ENCODE measurements at places on chromosomes 12 and 14.
A peak's percentile ranks its signal among the peaks of the same experiment; 100 is the strongest.

- DNase-seq: peak; percentile 8
These were observed 51.6 kb downstream of the MVK start for GRCh38 chr12:109625131-109625559.

DNA sequence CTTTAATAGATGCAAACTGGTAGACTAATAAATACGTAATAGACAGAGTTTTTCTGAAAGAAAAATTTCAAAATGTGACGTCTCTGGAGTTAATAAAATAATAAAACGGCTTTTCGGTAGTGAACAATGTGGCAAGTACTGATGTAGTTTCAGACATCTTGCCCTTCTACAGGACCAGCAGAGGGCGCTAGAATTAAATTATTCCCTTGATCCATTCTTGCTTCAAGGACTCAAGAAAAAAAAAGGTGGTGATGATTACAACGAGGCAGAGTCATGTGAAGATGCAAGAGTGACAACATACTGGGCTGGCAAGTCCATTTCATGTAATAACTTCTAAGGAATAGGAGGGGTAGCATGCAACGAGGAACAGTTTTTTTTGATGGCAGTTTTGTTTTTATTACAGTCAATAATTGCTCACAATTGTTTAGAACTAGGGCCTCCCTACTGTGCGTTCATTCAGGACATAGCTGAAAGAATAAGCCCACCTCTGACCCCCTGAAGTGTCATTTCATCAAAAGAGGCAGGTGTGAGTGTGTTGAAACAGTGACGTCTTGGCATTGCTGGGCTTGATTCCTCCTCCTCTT, 101.0 kb upstream of the GZMB start:
- peak; percentile 79 for DNase-seq

DNA sequence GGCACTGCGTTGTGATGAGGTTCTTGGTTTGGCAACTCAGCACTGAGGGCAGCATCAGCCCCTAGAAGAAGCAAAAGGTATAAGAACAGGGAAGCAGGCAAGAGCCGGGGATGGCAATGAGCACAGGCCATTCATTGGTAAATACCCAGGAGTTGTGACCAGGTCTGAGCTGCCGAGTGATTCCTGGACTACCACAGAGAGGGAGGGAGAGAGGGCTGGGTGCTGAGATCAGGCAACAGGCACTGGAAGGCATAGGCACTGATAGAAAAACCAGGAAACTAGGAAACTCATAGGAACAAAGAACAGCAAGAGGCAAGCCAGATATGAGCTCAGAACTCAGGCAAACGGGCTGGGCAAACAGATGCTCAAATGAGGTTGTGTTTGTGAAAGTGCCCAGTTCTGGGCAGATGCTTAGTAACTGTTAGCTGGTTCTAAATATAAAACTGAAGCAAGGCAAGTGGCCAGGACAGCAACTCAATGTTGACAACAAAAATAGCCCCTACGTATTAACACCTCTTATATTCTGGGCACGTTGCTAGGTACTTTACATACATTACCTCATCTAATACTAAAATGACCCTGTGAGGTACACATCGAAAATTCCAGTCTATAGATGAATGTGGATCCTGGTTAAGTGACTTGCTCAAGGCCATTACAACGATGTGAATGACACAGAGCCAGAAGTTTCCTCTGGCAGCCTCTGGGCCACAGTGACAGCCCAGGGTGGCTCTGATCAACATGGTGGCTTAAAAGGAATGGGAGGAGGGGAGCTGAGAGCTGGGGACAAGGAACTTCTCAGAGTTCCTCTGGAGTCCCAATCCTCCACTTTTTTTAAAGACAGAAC, 121.1 kb downstream of the PRMT8 start:
- no peak for DNase-seq

GRCh38 chr12:77816196-77816595, 14.5 kb upstream of the NAV3 start:
- DNase-seq: no peak

DNA sequence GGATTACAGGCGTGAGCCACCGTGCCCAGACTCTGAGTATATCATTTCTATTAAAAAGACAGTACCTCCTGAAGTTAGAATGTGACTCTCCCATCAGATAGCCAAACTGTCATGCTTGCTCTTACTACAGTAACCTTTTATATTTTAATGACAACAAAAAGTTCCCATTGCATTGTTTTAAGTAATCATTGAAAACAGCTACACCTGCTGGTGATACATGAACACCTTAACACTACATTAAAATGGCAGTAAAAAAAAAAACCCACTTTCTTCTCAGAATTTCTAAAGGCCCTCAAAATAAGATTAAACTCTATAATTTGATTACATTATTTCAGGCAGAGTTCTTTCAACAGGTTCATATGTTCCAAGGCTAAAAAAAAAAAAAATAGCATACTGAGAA, 76.7 kb downstream of the SH2B3 start:
- DNase-seq: no peak

DNA sequence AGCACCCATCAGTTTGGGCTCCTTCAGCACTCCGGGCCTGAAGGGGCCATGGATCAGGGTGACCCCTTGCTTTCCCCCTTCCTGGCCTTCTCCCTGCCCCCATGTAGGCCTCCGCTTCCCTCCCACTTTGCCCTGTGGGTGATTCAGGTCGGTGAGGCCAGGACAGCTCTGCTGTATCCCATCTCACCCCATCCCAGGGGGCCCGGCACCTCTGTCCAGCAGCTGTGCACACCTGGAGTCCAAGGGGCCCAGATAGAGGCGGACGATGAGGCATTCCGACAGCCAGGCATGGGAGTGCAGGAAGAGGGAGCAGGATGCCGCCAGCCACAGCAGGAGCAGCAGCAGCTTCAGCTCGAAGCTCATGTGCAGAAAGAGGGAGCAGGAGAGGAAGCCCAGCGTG, 11.4 kb downstream of the LTB4R start:
- no peak for DNase-seq

GRCh38 chr14:56742391-56742878, 67.8 kb downstream of the OTX2 start:
- no peak for DNase-seq

DNA sequence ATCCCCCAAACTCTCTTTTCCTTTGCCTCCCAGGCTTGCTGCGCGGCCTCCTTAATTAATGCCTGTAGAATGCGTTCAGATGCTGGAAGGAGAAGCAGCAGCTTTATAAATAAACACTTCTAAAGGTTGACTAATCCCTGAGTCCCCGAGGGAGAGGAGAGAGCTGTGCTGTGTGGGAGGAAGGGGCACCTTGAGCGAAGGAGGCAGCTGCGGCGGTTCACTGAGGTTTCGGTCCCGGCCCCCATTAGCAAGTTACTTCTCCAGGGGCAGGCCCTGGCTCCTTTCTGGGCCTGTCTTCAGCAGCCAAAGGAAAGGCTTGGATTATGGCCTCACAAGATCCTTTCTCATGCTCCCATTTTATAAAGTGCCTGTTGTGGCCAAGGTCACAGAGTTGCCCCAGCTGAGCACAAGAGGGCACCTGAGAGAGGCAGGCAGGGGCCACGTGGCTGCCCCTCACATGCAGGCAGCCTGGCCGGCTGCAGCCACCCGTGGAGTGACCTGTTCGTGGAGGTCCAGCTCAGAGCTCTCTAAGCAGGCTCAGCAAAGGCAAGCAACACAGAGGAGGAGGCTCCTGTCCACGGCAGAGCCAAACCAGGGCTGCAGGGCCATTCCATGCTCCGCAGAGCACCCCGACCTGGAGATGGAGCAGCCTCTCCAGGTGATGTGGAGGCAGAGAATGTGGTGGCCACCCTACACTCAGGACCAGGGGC, 15.0 kb upstream of the CACNA2D4 start:
- peak; percentile 13 for DNase-seq

DNA sequence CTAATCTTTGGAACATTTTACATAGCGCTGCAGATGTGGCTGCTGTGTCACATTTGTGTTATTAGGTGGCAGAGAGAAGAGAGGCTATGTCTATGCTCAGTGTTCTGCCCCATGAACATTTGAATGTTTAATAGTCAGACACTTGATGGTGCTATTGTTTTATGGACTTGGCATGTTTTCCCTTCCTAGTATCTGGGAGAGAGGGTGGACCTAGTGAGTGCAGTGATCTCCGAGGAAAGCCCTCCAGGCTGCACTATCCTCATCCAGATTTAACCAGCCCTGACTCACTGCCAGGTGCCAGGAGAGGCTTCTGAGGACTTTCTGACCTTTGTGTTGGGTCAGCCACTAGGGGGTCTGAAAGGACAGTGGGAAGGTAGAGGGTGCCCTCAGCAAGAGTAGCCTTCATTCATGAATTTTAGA, 24.3 kb downstream of the ZFC3H1 start:
- no peak for DNase-seq

GRCh38 chr12:58678753-58679152, 241.6 kb downstream of the LRIG3 start:
- no peak for DNase-seq

DNA sequence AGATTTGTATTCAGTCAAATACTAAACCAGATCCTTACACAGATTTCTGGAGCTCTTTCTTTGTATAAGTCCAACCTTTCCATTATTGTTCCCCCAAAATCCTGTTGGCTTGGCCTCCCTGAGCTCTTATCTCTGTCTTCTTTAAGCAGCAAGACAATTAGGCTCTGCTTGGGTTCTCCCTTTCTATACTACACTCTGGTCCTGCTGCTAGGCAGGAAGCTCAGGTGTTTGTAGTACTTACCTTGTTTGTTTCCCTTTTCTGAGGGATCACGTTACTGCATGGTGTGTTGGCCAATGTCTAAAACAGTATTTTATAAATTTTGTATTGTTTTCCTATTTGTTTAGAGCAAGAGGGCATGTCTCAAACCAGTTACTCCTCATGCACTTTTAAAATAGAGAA, 192.9 kb downstream of the PRKD1 start:
- DNase-seq: no peak

- DNase-seq: no peak
These were observed 64.2 kb upstream of the CSRP2 start for GRCh38 chr12:76943008-76943407.

DNA sequence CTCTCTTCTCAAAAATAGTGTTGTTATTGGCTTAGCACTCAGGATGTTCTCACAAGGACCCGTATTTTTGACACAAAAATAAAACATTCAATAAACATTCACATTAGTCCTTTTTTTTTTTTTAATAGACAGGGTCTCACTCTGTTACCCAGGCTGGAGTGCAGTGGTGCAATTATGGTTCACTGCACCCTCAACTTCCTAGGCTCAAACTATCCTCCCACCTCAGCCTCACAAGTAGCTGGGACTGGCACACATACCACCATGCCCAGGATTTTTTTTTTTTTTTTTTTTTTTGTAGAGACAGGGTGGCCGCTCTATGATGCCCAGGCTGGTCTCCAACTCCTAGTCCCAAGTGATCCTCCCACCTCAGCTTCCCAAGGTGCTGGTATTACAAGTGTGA, 27.0 kb downstream of the PPP1R13B start:
- DNase-seq: no peak

GRCh38 chr12:6819106-6820030, 2.3 kb upstream of the GPR162 start:
- DNase-seq: no peak

DNA sequence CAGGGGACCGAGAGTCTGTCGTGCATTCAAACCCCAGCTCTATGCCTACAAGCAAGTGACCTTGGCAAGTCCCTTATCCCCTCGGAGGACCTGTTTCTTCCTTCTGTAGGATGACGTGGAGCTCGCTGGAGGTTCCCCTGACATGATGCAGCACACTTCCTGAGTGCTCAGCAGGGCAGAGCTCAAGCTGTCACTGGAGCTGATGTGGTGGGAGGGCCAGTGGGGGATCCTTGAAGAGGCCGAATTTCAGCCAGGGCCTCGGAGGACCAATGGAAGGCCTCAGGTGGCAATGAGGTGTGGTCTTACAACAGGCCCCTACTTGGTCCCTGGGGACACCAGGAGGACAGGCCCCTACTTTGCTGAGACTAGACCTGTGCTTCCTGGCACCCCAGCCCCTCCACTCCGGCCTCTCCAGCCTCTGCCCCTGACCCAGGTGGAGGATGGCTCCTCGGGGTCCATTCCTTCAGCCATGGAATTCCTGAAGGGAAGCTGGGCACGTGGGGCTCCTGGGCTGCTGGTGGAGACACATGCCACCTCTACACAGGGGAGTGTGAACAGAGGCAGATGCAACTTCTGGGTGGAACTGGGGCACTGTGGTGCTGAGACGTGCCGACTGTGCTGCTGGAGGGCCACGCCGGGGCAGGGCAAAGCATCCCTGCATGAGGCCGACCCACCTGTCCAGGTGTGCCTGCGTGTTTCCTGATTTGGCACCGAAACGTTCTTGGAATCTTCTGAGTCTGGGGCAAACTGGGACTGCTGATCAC, 18.7 kb upstream of the KIF26A start:
- no peak for DNase-seq

DNA sequence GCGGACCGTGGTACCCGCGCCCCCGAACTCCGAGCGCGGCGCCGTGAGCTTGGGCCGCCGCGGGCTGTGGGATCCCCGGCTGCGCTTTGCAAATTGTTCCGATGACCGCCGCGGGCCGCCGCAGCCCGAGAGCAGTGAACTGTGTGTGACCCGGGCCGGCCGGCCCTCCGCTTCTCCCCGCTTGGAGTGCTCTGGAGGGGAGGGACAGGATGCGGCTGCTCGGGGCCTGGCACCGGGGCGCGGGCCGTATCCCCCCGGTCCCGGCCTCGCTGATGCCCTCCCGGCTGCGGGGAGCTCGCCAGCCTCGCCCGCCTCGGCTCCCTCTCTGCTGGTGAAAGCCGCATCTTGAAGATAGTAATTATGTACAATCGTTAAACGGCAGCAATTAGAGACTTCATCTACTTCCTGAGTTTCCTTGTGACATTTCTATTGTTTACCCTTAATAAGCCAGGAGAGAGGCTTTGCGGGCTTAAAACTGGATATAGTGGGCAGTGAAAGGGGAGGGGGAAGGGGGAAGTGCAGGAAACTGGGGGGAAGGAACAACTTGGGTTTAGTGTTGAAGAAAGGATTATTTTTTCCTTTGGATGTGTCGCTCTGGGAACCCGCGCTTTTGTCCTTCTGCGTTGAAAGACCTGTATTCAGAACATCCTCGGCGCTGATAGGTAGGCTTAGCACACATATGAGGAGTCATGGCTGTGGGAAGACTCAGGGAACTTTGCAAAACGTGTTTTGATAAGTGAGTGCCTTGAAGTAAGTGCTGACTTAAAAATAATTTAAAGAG, 1.2 kb downstream of the PELI2 start:
- peak; percentile 25 for DNase-seq

- no peak for DNase-seq
These were observed 79.3 kb downstream of the FOXA1 start for GRCh38 chr14:37515771-37516170.

DNA sequence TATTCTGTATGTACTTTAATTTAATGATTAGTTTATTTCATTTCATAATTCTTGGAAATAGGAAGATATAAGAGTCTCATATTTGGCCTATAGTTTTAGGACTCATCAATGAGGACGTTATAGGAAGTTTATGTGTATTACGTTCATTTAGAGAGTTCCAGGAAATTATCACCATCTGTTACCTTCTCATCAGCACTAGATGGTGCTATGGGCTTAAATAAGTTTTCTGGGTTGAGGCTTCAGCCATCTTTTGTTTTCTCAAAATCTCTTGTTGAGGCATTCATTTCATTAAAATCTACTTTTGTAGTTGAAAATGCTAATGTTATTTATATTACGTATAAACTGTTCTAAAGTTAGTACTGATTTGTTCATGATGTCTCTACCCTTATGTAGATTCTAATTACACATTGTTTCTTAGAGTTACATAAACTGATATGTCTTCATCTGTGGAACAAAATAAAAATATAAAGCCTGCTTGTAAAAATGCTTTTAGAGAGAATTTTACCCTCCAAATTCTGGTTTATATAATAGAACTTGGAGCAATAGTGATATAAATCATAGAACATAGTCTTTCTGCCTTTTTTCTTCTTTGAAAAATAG, 89.2 kb downstream of the CFAP54 start:
- peak; percentile 77 for DNase-seq

- DNase-seq: no peak
These were observed 4.0 kb downstream of the MIPOL1 start for GRCh38 chr14:37201724-37202123.

GRCh38 chr14:70004791-70005190, 125.6 kb downstream of the SMOC1 start:
- no peak for DNase-seq

Data from fibroblast of the aortic adventitia (primary cell).